B cell (primary cell): ENCODE measurements at places on chromosomes 4 and X. TPM values are rescaled to one million over a fixed set of nuclear protein-coding genes. Genes with fewer than 3 reads are reported as not detected.

TMPRSS11F gene
- total RNA-seq: not detected in 2 replicates

UGT2B15 gene
- not detected in 2 replicates for total RNA-seq

TDO2 gene
- not detected in 2 replicates for total RNA-seq

PAQR3 gene
- 12.6 and 13.5 TPM in 2 replicates for total RNA-seq

ACE2 gene
- not detected in 2 replicates for total RNA-seq

DNA sequence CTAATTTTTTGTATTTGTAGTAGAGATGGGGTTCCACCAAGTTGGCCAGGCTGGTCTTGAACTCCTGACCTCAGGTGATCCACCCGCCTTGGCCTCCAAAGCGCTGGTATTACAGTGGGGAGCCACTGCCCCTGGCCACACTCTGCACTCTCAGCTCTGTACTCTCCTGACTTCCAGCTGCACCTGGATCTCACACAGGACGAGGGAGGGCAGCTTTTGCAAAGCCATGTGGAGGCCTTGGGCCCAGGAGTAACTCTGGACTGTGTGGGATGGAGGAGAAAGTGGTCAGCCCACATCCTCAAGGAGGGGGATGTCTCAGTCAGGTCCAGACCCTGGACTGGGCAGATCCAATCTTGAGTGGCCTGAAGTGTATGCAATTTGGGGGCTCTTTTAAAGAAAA, 23.0 kb downstream of the NAT8L start:
- no peak for DNase-seq

DNA sequence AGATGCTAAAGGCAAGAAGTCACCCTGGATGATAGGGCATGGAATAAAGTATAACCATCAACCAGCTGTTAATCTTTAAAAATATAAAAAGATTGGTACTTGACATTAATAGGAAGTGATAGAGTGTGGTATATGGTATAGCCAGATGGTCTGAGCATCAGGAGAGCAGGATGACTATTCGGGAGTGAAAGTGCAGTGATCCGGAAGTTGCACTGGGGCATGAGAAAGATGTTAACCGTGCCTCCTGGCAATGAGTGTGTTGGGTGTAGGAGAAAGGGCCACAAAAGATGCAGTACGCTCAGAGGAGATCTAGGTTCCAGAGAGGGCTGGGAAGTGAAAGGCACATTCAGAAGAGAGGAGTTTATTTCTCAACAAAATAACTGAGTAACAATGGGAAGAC, 65.0 kb downstream of the TSPAN7 start:
- DNase-seq: no peak

DNA sequence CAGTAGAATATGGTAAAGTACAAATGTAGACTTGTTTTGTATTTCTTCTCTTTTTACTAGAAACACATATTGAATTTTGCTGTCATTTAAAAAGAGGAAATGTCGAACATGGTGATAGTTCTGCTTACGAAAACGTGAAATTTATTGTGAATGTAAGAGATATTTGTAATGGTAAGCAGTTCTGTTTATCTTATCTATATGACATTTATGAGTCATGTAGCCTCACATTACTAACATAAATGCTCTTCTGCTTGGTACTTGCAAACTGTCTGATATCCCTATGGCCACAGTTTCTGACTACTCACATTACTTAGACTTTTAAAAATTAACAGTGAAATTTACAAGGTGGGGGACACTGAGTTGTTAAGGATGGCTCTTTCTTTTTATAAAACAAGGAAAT, 57.9 kb downstream of the PASD1 start:
- no peak for DNase-seq

GRCh38 chr4:13876131-13876530, 248.6 kb upstream of the BOD1L1 start:
- no peak for DNase-seq

- DNase-seq: no peak
Observed at GRCh38 chr4:137253949-137254348, 278.3 kb downstream of the PCDH18 start.

GRCh38 chr4:182922501-182923284, 5.5 kb upstream of the DCTD start:
- no peak for DNase-seq

DNA sequence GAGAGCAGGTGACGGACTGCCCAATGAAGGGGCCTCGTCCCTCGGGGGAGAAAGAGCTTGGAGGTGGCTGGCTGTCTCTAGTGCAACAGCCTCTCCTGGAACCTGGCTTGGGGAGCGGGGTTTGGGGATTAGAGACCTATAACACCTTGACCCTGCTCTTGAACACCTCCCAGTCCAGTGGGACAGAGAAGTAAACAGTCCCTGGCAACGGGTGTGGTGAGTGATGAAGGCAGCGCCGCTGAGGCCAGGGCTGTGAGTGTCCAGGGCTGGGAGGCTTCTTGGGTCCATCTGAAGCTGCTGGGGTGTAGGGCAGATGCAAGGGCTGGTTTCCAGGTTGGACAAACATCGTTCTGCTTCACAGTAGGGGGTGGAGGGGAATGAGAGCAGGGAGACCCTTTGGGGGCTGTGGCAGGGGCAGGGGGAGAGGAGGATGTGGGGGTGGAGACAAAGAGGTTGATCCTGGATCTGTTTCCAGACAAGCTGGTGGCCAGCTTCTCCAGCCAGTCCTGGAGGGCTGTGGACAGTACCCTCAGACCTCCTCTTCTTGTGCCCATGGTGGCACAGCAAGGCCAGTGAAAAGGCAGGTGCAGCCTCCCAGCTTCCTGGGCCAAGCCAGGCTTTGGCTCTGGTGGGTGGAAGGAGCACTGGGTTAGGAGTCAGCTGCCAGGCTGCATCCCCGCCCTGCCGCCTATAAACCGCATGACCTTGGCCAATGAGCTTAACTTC, 3.8 kb downstream of the NSG1 start:
- DNase-seq: no peak

DNA sequence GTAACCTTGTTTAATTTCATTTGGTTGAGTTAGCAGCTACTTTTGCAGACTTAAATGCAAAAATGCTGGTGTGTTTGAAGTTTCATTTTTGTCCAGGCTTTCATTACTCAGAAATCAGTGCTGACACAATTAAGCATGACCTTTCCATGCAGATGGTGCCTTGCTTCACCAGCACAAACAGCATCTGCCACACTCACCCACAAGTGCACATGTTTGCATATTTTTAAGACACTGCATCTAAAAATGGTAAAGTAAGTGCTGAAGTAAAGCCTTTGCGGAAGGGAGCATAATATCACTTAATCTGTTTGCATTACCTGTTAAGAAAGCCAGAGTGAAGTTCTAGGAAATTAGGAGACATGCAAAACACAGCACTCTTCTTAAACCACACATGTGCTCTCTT, 7.3 kb upstream of the DAPP1 start:
- no peak for DNase-seq

DNA sequence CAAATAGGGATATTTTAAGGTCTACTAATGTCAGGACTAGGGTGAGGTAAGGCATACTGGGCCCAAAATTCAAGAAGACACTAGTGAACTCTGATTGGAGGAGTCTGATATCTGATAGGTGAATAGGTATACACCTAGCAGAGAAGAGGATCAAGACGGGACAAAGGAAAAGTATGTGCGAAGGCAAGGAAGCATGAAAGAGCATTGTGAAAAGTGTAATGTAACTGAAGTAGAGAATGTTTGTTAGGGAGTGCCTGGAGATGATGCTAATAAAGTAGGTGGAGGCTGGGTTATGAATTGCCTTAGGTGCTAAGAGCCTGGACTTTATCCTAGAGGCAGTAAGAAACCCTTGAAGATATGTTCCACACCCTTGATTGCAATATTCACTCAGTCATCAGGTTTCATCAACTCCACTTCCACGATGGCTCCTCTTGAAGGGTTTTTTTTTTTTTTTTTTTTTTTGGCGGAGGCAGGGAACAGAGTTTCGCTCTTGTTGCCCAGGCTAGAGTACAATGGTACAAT, 49.9 kb upstream of the XIAP start:
- no peak for DNase-seq

- no peak for DNase-seq
Observed at GRCh38 chrX:46597208-46597607, 23.6 kb downstream of the CHST7 start.

DNA sequence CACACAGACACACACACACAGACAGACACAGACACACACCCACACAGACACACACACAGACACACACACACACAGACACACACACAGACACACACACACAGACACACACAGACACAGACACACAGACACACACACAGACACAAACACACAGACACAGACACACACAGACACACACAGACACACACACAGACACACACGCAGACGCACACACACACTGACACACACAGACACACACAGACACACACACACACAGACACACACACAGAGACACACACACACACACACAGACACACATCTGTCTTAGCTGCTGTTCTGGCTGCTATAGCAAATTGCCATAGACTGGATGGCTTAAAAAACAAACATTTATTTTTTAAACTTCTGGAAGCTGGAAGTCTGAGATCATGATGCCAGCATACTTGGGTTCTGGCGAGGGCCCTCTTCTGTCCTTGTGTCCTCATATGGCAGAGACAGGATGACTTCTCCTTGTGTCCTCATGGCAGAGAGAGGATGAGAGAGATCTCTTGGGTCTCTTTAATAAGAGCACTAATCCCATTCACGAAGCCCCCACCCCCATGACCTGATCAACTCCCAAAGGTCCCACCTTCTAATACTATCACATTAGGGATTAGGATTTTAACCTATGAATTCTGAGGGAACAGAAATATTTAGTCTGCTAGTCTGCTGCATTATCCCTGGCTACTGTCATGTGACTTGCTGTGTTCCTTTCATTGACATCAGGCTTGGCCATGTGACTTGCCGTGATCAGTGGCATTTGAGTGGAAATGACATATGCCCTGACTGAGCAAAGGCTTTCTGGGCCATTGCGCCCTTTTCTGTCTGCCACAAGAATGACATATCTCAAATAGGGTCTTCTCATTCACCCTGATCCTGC, 32.7 kb upstream of the RASGEF1B start:
- no peak for DNase-seq

DNA sequence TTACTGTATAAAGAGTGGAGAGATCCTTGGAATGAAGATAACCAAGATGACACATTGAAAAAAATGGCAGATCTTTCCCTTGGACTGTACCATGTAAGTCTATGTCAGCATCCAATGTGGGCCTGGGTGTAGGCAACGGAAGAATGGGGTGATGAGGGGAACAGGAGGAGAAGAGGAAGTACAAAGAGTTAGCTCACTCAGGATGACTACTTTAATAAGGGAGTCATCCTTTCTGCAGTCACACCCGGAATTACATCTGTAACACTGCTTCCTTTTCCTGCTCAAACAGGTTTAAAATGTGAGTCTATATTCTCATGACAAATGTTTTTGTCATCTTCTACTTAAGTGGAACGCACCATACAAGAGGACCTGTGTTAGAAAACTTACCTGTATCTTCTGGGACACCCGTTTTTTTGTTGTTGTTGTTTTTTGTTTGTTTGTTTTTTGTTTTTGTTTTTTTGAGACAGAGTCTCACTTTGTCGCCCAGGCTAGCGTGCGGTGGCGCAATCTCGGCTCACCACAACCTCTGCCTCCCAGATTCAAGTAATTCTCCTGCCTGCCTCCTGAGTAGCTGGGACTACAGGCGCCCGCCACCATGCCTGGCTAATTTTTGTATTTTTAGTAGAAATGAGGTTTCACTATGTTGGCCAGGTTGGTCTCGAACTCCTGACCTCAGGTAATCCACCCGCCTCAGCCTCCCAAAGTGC, 18.0 kb downstream of the HPSE start:
- no peak for DNase-seq
